NCI-H526 treated with DMSO at 0.1 percent for 48 hours (cell line): ENCODE measurements at places on chromosomes 5 and 9.

- no peak for DNase-seq
These were observed 62.4 kb downstream of the TNPO1 start for GRCh38 chr5:72878854-72879253.

DNA sequence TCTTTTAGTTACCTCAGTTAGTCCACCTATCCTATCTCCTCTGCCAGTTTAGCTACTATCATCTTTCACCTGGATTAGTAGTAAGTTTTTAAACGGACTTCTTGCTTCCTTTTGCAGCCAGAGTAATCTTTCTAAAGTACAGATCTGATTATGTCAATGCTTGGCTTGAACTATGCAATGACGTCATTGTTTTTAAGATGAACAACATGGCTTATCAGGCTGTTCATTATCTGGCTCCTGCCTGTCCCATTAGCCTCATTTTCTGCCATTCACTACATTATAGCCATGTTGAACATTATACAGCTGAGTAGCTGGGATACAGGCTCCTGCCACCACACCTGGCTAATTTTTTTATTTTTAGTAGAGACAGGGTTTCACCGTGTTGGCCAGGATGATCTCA lies 98.7 kb downstream of the RANBP17 start:
- DNase-seq: no peak

- DNase-seq: no peak
These were observed 124.5 kb upstream of the PHYKPL start for GRCh38 chr5:178357121-178357521.

- no peak for DNase-seq
These were observed 32.1 kb downstream of the SEMA4D start for GRCh38 chr9:89465726-89466308.

GRCh38 chr5:151086905-151087360 lies 6.1 kb upstream of the TNIP1 start:
- no peak for DNase-seq

DNA sequence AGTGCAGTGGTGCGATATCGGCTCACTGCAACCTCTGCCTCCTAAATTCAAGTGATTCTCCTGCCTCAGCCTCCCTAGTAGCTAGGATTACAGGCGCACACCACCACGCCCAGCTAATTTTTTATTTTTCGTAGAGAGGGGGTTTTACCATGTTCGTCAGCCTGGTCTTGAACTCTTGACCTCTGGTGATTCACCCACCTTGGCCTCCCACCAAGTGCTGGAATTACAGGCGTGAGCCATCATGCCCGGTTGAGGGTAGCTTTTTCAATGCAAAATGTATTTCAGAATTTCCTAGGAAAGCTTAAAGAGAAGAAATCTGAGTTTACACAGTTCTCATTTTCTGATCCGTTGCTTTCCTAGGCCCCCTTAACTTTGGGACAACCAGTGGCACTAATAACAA lies 15.7 kb downstream of the BDP1 start:
- no peak for DNase-seq

- DNase-seq: no peak
These were observed 32.7 kb upstream of the SLC9A3 start for GRCh38 chr5:556909-557441.

- DNase-seq: no peak
These were observed 18.6 kb upstream of the CEP72 start for GRCh38 chr5:593511-593910.

DNA sequence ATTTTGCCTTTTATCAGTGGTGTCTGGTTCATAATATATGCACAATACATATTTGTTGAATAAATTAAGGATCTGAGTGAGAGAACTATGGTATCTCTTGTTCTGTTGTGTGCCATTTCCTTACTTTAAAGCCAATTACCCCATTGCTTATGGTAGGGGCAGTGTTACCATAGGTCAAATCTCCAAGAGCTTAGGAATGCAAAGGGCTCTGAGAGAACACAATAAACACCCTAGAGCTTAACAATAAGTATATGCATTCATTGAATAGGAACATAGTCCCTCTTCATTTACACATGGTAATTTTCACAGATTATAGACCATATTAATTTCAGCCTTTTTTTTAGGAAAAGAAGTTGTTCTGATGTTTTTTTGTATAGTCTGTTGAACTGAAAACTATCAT lies 112.2 kb downstream of the MCTP1 start:
- DNase-seq: no peak

GRCh38 chr9:131668439-131669268 lies 71.2 kb downstream of the RAPGEF1 start:
- DNase-seq: no peak

DNA sequence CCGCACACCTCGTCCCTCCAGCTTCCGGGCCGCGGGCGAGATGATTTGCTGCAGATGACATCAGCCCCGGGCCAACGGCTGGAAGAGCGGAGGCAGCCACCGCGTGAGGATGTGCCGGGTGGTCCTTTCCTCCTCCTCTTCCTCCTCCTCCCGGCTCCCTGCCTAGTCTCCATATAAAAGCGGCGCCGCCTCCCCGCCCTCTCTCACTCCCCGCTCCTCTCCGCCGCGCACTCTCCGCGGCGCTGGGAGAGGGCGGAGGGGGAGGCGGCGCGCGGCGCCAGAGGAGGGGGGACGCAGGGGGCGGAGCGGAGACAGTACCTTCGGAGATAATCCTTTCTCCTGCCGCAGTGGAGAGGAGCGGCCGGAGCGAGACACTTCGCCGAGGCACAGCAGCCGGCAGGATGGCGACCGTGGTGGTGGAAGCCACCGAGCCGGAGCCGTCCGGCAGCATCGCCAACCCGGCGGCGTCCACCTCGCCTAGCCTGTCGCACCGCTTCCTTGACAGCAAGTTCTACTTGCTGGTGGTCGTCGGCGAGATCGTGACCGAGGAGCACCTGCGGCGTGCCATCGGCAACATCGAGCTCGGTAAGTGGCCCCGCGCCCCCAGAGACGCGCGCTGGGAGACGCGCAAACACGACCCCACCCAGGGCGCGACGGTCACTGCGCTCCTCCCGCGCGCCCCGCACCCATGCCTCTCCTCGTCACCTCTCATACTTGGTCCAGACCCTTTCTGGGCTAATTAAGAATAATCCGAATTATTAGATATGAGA lies at the start of gene MAP1B:
Gene MAP1B, plus strand, starts transcription at position 345 of the 770 bp plus-strand sequence. Its CDS starts 57 bp downstream, at position 402.
- peak; percentile 36 for DNase-seq

- DNase-seq: no peak
These were observed 159.3 kb upstream of the TARS1 start for GRCh38 chr5:33281431-33281843.

DNA sequence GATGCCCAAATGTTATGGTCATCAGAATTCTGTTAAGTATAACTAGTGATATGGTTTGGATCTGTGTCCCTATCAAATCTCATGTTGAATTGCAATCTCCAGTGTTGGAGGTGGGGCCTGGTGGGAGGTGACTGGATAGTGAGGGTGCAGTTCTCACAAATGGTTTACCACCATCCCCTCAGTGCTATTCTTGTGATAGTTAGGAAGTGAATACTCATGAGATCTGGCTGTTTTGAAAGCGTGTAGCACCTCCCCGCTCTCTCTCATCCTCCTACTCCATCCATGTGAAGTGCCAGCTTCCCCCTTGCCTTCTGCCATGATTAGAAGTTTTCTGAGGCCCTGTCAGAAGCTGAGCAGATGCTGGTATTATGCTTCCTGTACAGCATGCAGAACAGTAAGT lies 359.5 kb downstream of the TMEM167A start:
- no peak for DNase-seq
